Right atrium auricular region (tissue), 2 donors: ENCODE measurements at places on chromosomes 11 and 22. TPM values are rescaled to one million over a fixed set of nuclear protein-coding genes. Genes with fewer than 3 reads are reported as not detected.

GRCh38 chr22:37716708-37717107 lies 19.9 kb downstream of the TRIOBP start:
- H3K4me3 ChIP-seq = no peak overlapping the region
- no peaks in the 10 kb centered on the region for H3K36me3 ChIP-seq
- H3K4me1 ChIP-seq = no peaks in the 10 kb centered on the region
- DNase-seq = no peak
- H3K27ac ChIP-seq = no peak overlapping the region
- H3K27me3 ChIP-seq = no peaks in the 10 kb centered on the region

- no peaks in the 10 kb centered on the region for H3K4me1 ChIP-seq
- H3K27me3 ChIP-seq = no peaks in the 10 kb centered on the region
- no peaks in the 10 kb centered on the region for H3K36me3 ChIP-seq
- H3K4me3 ChIP-seq = no peak overlapping the region
- no peak overlapping the region for H3K27ac ChIP-seq
These were observed 1379.0 kb downstream of the LRRC4C start for GRCh38 chr11:40080434-40080833.

- H3K27ac ChIP-seq = peak within 1 kb of the TSS; percentile 93
- H3K4me3 ChIP-seq = peak within 1 kb of the TSS; percentile 67
- H3K36me3 ChIP-seq = peaks cover 21% of the 10 kb centered on the region
- no peaks in the 10 kb centered on the region for H3K27me3 ChIP-seq
These were observed at the start of gene LGALS1 for GRCh38 chr22:37674951-37675929. TSS of gene LGALS1 (plus strand) at chr22:37675636. CDS start at chr22:37675703, 67 bp downstream.

DNA sequence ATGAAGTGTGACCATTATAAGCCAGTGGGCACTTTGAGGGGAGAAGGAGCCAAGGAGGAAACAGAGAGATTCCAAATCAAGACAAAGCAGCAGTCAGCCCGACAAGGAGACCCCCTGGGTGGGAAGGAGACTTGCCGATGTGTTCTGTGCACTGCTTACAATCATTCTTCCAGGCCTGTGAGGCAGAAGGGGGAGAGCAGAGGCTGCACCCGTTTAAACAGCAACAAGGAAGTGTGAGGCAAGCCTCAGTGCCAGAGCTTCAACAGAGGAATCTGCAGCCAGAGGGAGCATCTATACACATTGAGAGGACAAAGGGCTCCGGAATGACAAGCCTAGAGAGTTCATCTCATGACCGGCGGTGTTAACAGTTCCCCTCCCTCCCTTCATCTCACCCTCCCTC lies 121.1 kb downstream of the NXPE2 start:
- no peak overlapping the region for H3K27ac ChIP-seq
- H3K36me3 ChIP-seq = no peaks in the 10 kb centered on the region
- H3K4me3 ChIP-seq = no peak overlapping the region
- no peak for DNase-seq
- H3K4me1 ChIP-seq = peaks cover 10% of the 10 kb centered on the region

- no peaks in the 10 kb centered on the region for H3K27me3 ChIP-seq
- H3K27ac ChIP-seq = no peak overlapping the region
- H3K4me1 ChIP-seq = no peaks in the 10 kb centered on the region
- no peak for DNase-seq
- no peaks in the 10 kb centered on the region for H3K36me3 ChIP-seq
These were observed 262.8 kb downstream of the BRD1 start for GRCh38 chr22:49564666-49565515.

DNA sequence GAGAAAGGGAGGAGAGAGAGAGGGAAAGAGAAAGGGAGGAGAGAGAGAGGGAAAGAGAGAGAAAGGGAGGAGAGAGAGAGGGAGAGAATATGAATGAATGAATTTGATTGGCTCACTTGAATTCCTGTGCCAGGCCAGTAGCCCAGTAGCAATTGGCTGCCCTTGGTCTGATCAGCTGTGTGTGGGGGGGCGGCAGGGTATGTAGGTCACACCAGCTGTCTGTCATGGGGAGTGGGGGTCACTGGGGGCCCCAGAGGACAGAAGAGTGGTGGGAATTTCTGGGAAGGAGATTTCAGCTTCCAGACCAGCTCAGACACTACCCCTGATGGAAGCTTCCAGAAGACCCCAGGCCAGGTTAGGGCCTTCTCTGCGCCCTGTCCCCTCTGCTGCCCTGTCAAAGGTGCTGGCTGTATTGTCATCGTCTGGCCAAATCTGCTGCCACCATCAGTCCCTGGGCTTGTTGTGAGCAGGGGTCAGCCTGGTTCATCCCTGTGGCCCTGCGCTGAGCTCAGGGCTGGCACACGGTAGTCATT lies 21.1 kb downstream of the MPPED1 start:
- H3K27me3 ChIP-seq = no peaks in the 10 kb centered on the region
- no peaks in the 10 kb centered on the region for H3K4me1 ChIP-seq
- no peaks in the 10 kb centered on the region for H3K36me3 ChIP-seq
- H3K4me3 ChIP-seq = no peak overlapping the region

DNA sequence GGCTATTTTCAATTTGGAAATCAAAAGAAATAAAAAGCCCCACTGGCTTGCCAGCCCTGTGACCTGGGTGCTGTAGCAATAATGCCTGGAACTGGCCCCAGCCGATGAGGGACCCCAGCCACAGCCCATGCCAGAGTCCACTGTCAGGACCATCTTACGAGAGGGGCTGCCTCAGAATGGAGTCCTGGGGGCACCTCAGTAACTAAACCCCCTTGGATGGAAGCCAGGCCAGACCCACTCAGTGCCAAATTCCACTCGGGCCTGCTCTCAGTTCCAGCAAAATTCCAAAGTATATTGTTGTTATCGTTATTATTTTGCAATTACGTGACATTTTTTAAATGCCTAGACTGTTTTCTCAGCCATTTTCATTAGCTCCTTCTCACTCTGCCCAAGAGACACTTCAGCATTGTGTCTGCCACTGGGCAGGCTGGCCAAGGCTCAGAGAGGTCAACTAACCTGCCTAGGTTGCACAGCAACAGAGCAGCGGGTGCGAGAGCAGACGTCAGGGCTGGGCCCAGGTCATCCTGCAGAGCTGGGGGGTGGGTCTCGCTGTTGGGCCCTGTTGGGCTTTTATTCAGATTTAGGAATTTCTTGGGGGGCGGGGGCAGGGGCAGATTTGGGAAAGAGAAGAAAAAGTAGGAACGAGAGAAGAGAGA lies 19.5 kb downstream of the CDKN1C start:
- DNase-seq = no peak
- no peaks in the 10 kb centered on the region for H3K36me3 ChIP-seq
- no peak overlapping the region for H3K4me3 ChIP-seq
- H3K27ac ChIP-seq = no peak overlapping the region
- H3K4me1 ChIP-seq = peaks cover 17% of the 10 kb centered on the region

GRCh38 chr22:30276039-30276438 lies 9.4 kb upstream of the OSM start:
- H3K4me1 ChIP-seq = no peaks in the 10 kb centered on the region
- H3K4me3 ChIP-seq = no peak overlapping the region
- no peak overlapping the region for H3K27ac ChIP-seq
- no peak for DNase-seq
- H3K27me3 ChIP-seq = no peaks in the 10 kb centered on the region
- no peaks in the 10 kb centered on the region for H3K36me3 ChIP-seq

- no peaks in the 10 kb centered on the region for H3K4me1 ChIP-seq
- H3K4me3 ChIP-seq = no peak overlapping the region
- DNase-seq = no peak
- H3K36me3 ChIP-seq = no peaks in the 10 kb centered on the region
- H3K27ac ChIP-seq = no peak overlapping the region
These were observed 33.5 kb upstream of the FAM181B start for GRCh38 chr11:82767123-82767522.

DNA sequence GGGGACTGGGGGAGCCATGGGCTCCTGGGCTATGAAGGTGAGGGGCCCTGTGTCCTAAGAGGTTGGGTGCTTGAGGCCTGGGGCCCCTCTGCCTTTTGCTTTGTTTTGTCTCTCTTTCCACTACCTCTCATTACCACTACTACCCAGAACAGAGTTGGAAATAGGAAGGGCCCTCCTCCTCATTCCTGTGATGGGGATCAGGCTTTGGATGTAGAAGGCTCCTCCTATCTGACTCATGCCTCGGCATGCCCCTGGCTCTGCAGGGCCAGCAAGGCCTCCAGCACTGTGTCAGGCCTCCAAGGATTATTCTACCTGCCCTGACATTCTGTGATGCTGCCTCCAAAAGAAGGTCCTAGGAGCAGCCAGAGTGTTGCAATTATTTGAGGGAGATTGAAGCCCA lies 766 bp downstream of the IZUMO1R start:
- H3K4me3 ChIP-seq = no peak overlapping the region
- no peak for DNase-seq
- H3K27me3 ChIP-seq = no peaks in the 10 kb centered on the region

DNA sequence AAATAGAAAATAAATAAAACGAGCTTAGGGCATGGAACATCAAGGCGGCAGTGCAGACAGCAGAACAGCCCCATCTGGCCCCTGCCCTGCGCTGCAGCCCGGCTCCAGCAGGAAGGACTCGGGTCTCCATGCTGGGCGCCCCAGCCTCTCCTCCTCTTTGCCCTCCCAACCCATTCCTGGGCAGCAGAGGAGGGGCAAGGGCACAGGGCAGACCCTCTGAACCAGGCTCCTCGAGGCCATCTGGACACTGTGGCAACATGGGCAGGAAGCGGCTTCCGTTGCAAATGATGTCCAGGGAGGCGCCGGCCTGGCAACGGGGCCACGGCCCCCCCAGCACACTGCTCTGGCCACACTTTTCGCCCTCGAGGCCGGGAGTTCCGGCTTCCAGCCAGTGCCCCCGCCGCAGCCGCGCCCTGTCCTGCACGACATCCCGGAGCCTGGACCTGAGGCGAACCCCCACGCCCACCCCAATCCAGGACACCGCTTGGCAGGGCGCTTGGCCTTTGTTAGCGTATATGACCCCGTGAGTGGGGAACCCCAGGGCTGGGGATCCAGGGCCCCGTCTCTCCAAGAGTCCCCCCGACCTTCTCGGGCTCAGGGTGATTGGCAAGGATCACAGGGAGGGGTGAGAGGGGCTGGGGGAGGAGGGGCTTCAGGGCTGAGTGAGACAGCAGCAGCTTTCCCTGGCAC lies 192.1 kb downstream of the IGLL1 start:
- DNase-seq = no peak
- no peaks in the 10 kb centered on the region for H3K36me3 ChIP-seq
- no peak overlapping the region for H3K4me3 ChIP-seq
- no peaks in the 10 kb centered on the region for H3K27me3 ChIP-seq
- no peak overlapping the region for H3K27ac ChIP-seq

DNA sequence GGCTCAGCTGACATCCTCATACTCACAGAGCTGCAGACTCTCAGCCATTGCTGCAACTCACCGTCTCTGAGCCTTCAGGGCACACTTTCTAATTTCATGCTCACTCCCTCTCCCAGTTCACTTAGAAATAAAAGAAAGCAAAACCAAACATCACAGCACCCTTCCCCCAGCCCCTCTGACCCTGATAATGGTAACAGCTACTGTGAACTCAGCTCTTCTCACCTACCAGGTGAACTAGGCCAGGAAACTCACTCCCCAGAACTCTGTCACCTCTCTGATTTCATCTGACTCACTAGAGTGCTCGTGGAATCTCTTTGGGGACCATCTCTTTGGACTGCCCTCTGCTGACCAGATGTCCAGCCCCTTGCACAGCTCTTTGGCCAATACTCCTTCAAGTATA lies 14.5 kb upstream of the PARVA start:
- H3K27me3 ChIP-seq = no peaks in the 10 kb centered on the region
- no peaks in the 10 kb centered on the region for H3K4me1 ChIP-seq
- no peak overlapping the region for H3K27ac ChIP-seq
- no peaks in the 10 kb centered on the region for H3K36me3 ChIP-seq

GRCh38 chr11:22130462-22131053 lies 62.3 kb upstream of the ANO5 start:
- no peak for DNase-seq
- no peaks in the 10 kb centered on the region for H3K27me3 ChIP-seq
- H3K4me3 ChIP-seq = no peak overlapping the region
- H3K27ac ChIP-seq = no peak overlapping the region
- no peaks in the 10 kb centered on the region for H3K4me1 ChIP-seq
- H3K36me3 ChIP-seq = no peaks in the 10 kb centered on the region

GRCh38 chr11:125173556-125173955 lies 9.0 kb downstream of the PKNOX2 start:
- H3K4me1 ChIP-seq = no peaks in the 10 kb centered on the region
- no peak for DNase-seq
- no peak overlapping the region for H3K4me3 ChIP-seq
- no peaks in the 10 kb centered on the region for H3K27me3 ChIP-seq
- H3K36me3 ChIP-seq = no peaks in the 10 kb centered on the region
- H3K27ac ChIP-seq = no peak overlapping the region

Gene OR52I2
- total RNA-seq = not detected

Gene PHRF1
- 12.4 TPM for total RNA-seq
